ENCODE measurements at places on chromosomes 7 and 10.

DNA sequence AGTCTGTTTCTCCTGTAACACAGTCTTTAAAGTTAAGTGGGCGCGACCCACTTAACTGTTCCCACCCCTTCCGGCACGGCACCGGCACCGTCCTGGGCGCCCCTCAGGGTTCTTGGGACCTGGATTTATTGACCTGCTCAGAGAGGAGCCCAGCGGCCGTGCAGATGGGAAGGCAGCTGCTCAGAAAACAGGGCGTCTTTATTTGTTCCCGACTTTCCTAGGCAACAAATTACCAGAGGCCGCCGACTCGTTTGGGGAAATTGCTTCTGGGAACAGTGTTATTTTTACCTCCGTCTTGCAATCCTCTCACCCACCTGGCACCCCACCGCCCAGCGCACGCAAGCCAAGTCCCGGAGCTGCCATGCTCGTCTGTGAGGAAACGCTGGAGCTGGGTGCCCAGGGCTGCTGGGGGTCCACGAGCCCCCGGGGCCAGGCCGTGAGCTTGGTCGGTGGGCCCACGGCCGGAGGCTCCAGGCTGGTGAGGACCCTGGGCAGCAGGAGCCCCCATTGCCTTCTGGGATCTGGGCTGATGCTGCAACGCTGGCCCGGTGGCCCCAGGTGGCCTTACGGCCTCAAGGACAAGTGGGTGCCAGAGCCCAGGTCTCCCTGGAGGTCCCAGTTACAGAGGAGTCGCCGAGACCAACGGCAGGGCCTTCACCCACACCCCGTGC, 14.9 kb upstream of the ADGRA1 start:
- DNase-seq: no peak

GRCh38 chr7:131336956-131337355, 9.3 kb downstream of the MKLN1 start:
- DNase-seq: no peak

DNA sequence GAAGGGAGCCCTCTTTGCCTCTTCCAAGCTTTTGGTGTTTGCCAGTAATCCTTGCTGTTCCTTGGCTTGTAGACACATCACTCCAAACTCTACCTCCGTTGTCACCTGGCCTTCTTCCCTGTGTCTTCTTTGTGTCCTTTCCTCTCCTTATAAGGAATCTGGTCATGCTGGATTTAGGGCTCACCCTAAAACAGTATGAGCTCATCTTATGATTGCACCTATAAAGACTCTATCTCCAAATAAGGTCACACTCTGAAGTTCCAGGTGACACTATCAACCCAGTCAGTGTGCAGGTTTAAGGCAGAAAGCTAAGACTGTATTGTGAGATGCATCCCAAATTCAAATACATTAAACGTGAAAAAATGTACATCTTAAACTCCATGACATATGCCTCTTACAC, 49.0 kb upstream of the ZRANB1 start:
- DNase-seq: no peak

GRCh38 chr7:95334447-95334846, 10.1 kb upstream of the PON1 start:
- DNase-seq: no peak

DNA sequence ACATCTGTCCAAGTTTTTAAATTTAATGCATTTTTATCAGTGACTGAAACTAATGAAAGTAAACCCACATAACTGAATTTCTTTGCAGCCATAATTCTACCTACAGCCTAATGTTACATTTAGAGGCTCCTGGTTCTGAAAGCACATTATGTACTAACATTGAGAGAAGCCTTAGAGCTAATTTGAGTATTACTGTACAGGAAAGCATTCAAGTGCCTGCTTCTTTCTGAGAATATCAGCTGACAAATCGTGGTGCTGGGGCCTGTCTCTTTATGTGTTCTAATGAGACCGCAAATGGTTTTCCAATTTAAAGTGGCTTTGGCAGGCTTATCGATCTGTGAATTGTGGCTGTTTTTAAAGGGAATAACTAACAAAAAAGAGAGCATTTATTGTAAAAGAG, 32.3 kb upstream of the DGKB start:
- no peak for DNase-seq

Data from stimulated activated CD4-positive, alpha-beta T cell treated with anti-CD3 and anti-CD28 coated beads, Interleukin-1b, Interleukin-23, amount 100 ng/mL, for 1 hour (primary cell).